Progenitor cell of endocrine pancreas (in vitro differentiated cells): ENCODE measurements at places on chromosomes 3 and 15. TPM values are rescaled to one million over a fixed set of nuclear protein-coding genes. Genes with fewer than 3 reads are reported as not detected.

- H3K4me1 ChIP-seq, result no peaks in the 10 kb centered on the region
- no peaks in the 10 kb centered on the region for H3K36me3 ChIP-seq
- no peak overlapping the region for H3K27ac ChIP-seq
- peaks cover 59% of the 10 kb centered on the region for H3K27me3 ChIP-seq
- DNase-seq, result no peak
- no peak overlapping the region for H3K4me3 ChIP-seq
Measured at GRCh38 chr15:45101749-45102148, 12.2 kb downstream of the DUOX2 start.

CERS3 gene
- total RNA-seq, result 0.38 TPM in 1 of 2 replicates, not detected in the other

GRCh38 chr15:77532067-77532710, 100.5 kb downstream of the LINGO1 start:
- H3K36me3 ChIP-seq, result no peaks in the 10 kb centered on the region
- H3K4me3 ChIP-seq, result no peak overlapping the region
- H3K27ac ChIP-seq, result no peak overlapping the region

DNA sequence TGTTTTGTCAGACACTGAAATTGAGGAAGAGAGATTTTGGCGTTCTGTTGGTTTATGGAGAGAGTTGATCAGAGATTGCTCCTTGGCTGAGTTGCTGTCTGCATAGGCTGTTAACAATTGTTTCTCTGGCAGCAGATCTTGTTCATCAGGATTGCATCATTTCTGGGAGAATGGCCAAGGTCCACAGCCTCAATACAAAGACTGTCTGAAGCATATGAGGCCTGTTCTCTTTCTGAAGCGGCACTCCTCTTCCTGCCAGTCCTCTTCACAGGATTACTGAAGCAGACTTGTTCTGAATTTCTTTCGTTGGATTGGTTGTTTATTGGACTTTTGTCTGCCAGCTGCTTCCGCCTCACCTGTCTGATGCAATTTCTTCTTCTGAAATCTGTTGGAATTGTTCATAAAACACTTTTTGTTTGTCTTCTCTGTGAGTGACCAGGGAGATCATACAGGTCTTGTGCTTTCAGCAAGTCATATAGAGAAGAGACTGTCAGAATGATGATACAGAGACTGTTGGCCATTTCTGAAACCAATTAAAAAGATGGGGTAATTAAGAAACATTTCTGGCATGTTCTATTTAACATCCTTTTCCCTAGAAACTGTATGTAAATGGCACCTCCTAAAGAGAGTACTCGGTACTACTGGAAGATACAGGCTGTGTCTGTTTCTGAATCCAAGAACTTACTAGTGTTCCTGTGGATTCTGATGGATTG, 25.5 kb downstream of the SETD5 start:
- no peak for DNase-seq
- H3K4me1 ChIP-seq, result peaks cover 22% of the 10 kb centered on the region
- no peak overlapping the region for H3K4me3 ChIP-seq
- H3K27me3 ChIP-seq, result no peaks in the 10 kb centered on the region
- H3K27ac ChIP-seq, result peak overlapping the region; percentile 90

DNA sequence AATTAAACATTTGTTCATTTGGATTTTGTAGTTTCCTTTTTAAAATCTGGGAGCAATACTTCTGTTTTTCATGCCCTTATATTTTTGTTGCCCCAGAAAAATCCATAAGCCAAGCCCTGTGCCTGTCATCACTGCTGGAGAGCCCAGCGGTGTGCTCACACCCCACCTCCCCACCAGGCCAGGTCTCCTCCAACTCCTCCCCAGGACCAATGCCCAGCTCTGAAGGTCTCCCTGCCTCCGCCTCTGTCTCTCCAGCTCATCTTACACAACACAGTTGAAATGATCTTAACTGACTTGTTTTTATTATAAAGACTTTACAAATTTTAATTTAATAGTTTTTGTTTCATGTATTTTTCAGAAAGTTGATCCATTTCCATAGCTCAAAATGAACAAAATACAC, 66.4 kb downstream of the RHCG start:
- peaks cover 4% of the 10 kb centered on the region for H3K4me1 ChIP-seq
- no peak overlapping the region for H3K4me3 ChIP-seq
- H3K27me3 ChIP-seq, result peaks cover 86% of the 10 kb centered on the region
- H3K36me3 ChIP-seq, result no peaks in the 10 kb centered on the region

- DNase-seq, result no peak
- H3K4me3 ChIP-seq, result no peak overlapping the region
- peaks cover 5% of the 10 kb centered on the region for H3K4me1 ChIP-seq
- no peaks in the 10 kb centered on the region for H3K27me3 ChIP-seq
- H3K36me3 ChIP-seq, result no peaks in the 10 kb centered on the region
Measured at GRCh38 chr3:61865466-61866152, 304.2 kb downstream of the PTPRG start.

TGM5 gene
- not detected in 2 replicates for total RNA-seq

GRCh38 chr15:87135109-87135508, 1055.4 kb downstream of the AGBL1 start:
- no peaks in the 10 kb centered on the region for H3K27me3 ChIP-seq
- no peak overlapping the region for H3K4me3 ChIP-seq
- no peaks in the 10 kb centered on the region for H3K4me1 ChIP-seq

GRCh38 chr15:58538225-58538727, 106.5 kb downstream of the LIPC start:
- no peak for DNase-seq
- H3K36me3 ChIP-seq, result no peaks in the 10 kb centered on the region
- H3K27ac ChIP-seq, result no peak overlapping the region

MAP2K5 gene
- total RNA-seq, result 26.0 and 30.7 TPM in 2 replicates

TMEM45A gene
- 9.9 and 13.6 TPM in 2 replicates for total RNA-seq

DNA sequence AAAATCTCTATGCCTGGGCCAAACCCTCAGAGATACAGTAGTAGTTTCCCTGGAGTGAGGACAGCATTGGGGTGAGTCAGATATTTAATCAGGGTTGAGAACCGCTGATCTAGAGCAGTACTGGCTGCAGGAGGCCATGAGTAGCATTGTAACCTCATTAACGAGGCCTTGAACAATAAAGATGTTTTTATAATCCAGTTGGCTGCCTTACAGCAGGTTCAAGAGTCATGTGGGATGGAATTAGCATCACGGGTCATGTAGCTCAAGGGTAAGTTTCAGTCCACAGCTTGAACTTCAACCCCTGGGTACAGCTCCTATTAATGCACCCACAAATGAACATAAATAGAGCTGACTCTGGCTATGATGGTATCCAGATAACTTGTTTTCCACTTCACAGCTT, 5.1 kb downstream of the HPS3 start:
- no peak overlapping the region for H3K27ac ChIP-seq
- peaks cover 13% of the 10 kb centered on the region for H3K4me1 ChIP-seq
- H3K4me3 ChIP-seq, result no peak overlapping the region
- no peak for DNase-seq
- peaks cover 3% of the 10 kb centered on the region for H3K36me3 ChIP-seq

DCUN1D1 gene
- total RNA-seq, result 64.6 and 66.1 TPM in 2 replicates

DNA sequence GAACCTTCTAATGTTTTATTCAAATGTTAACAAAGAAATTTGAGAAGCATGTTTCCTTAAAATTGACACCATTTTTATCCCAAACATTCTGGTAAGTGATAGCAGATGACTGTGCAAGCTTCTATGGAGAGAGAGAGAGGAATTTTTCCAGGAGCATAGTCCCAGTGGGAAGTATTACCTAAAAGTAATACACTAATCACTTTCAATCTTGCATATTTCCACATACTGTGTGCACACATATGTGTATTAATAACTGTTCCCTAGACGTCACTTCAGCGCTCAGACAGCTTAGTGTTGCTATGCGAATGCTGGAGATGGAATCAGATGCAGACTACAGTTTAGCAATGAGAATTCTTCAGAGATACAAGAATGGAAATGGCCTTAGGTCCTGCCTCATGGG, 424.3 kb upstream of the TPRG1 start:
- H3K4me1 ChIP-seq, result peaks cover 3% of the 10 kb centered on the region
- H3K27me3 ChIP-seq, result no peaks in the 10 kb centered on the region
- H3K4me3 ChIP-seq, result no peak overlapping the region
- DNase-seq, result no peak
- no peak overlapping the region for H3K27ac ChIP-seq
- H3K36me3 ChIP-seq, result peaks cover 1% of the 10 kb centered on the region

- H3K27me3 ChIP-seq, result no peaks in the 10 kb centered on the region
- no peak for DNase-seq
- no peak overlapping the region for H3K27ac ChIP-seq
- no peaks in the 10 kb centered on the region for H3K4me1 ChIP-seq
- peaks cover 10% of the 10 kb centered on the region for H3K36me3 ChIP-seq
- no peak overlapping the region for H3K4me3 ChIP-seq
Measured at GRCh38 chr3:191401775-191402357, 59.1 kb upstream of the PYDC2 start.

- H3K4me1 ChIP-seq, result peaks cover 6% of the 10 kb centered on the region
- no peak for DNase-seq
- no peak overlapping the region for H3K4me3 ChIP-seq
- H3K36me3 ChIP-seq, result peaks cover 9% of the 10 kb centered on the region
Measured at GRCh38 chr3:112539825-112540650, 21.7 kb downstream of the ATG3 start.

DNA sequence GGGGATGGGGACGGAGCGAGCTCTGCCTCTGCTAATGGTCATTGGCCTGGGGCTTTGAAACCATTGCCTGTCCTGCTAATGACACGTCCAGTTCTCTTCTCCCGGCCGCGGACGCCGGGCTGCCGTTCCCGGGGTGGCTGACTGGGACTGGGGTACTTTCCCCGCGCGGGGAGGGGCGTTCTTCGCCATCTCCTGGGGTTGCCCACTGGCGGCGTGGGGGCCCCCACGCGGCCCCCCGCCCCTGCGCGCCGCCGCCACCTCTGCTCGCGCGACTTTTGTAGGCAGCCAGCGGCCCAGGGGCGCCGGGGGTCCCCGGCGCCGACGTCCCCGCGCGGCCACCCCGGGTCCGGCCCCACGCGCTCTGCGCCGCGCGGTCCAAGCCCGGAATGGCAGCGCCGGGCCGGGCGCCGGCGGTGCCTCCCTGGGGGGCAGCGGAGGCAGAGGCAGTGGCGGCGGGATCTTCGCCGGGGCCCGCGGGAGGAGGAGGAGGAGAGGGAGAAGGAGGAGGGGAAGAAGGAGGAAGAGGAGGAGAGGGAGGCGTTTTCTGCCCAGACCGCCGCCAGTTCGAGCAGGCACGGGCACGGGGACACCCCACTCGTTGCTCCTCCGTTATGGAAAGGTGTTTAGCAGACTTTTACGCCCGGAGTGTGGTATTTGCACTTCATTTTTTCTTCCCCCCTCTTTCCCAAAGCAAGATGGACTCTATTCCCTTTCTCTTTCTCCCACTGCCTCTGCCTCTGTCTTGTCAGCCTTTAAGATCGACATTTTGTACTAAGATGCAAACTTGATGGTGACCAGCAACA, 2.3 kb downstream of the BBX start:
- peak overlapping the region; percentile 94 for H3K27ac ChIP-seq
- H3K4me3 ChIP-seq, result peak overlapping the region; percentile 96
- H3K27me3 ChIP-seq, result no peaks in the 10 kb centered on the region
- peak; percentile 26 for DNase-seq

- no peak overlapping the region for H3K27ac ChIP-seq
- DNase-seq, result no peak
- H3K4me3 ChIP-seq, result no peak overlapping the region
- H3K36me3 ChIP-seq, result no peaks in the 10 kb centered on the region
- H3K4me1 ChIP-seq, result no peaks in the 10 kb centered on the region
Measured at GRCh38 chr3:99236576-99236975, 335.1 kb upstream of the DCBLD2 start.

DNA sequence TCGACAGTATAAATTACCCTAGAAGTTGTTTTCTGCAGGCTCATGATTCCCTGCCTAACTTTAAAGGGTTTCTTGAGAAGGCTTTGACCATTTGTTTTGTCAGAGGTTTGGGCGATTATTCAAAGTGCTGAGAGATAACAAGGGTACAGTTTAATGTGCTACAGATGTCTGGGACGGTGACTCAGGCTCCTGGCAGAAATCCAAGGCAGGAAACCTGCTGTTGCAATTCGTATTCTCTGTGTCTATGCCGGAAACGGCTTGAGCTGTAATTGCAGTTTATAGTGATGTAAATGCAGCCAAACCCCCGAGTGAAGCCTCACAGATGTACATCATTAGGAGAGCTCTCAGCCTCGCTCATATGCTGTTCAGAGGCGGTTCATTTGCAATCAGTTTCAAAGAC, 65.6 kb downstream of the SYNPR start:
- H3K4me3 ChIP-seq, result no peak overlapping the region
- H3K36me3 ChIP-seq, result no peaks in the 10 kb centered on the region
- no peak overlapping the region for H3K27ac ChIP-seq
- H3K27me3 ChIP-seq, result peaks cover 7% of the 10 kb centered on the region

CPNE9 gene
- 0.47 and 0.69 TPM in 2 replicates for total RNA-seq

LRRN1 gene
- 208 and 222 TPM in 2 replicates for total RNA-seq

PFKFB4 gene
- 39.7 and 45.0 TPM in 2 replicates for total RNA-seq

DNA sequence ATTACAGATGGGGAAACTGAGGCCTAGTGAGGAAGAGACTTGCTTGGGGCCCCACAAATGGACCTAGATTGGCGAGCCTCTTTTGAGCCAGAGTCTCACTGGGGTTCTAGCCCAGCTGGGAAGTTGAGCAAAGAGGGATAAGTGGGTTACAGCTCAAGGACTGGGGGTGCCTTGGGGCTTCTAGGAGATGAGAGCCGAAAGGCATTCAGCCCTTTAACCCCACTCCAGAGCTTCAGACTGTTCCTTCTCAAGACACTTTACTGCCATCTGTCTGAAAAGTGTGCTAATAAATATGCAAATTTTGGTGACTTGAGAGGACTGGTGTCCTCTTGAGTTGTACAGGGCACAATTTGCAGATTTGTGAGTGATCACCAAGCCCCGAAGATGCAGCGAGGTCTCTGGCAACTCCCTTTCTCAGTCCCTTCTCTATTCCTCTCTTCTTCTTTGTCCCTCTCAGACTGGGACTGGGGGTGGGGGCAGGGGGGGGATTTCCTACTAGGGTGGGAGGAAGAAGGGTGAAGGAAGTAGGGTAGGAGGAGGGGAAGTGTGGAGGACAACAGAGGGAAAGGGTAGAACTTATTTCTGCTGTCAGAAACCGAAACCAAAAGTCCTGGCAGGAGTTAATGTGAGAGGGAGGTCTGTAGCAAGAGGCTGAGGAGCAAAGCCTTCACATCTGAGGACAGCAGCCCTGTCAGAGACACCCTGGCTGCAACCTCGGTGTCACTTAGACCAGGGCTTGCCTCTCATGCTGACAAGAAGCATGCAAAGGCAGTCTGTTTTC, 16.2 kb upstream of the ANKDD1A start:
- no peaks in the 10 kb centered on the region for H3K36me3 ChIP-seq
- peaks cover 6% of the 10 kb centered on the region for H3K27me3 ChIP-seq
- DNase-seq, result no peak
